Activated naive CD8-positive, alpha-beta T cell treated with anti-CD3 and anti-CD28 coated beads for 36 hours (primary cell): ENCODE measurements at places on chromosomes 11 and 22. TPM values are rescaled to one million over a fixed set of nuclear protein-coding genes. Genes with fewer than 3 reads are reported as not detected.

GRCh38 chr11:68117853-68118470 is 3.2 kb downstream of the CHKA start:
- no peaks in the 10 kb centered on the region for H3K27me3 ChIP-seq
- no peak for DNase-seq
- H3K4me3 ChIP-seq = no peak overlapping the region
- peaks cover 7% of the 10 kb centered on the region for H3K36me3 ChIP-seq
- H3K4me1 ChIP-seq = peaks cover 31% of the 10 kb centered on the region

GRCh38 chr11:128848815-128849455 is 18.2 kb downstream of the KCNJ1 start:
- H3K27ac ChIP-seq = no peak overlapping the region
- H3K4me3 ChIP-seq = no peak overlapping the region

DNA sequence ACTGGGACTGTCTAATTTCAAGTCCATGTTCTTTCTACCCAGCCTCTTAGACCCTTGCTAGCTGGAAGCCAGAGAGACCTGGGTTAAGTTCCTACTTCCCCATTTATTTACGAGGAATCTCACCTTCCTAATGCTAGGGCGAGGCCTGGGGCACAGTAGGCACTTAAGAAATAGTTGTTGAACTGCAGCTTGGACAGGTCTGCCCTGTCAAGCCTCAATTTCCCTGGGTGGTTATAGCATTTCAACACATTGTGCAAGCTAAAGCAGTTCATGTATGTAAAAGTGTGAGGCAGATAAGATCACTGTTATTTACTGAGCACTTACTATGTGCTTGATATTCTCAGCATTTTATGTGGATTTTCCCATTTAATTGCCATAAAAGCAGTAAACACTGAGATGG is 12.1 kb downstream of the NAV2 start:
- no peaks in the 10 kb centered on the region for H3K36me3 ChIP-seq
- no peak overlapping the region for H3K4me3 ChIP-seq
- H3K27ac ChIP-seq = no peak overlapping the region
- no peaks in the 10 kb centered on the region for H3K27me3 ChIP-seq

DNA sequence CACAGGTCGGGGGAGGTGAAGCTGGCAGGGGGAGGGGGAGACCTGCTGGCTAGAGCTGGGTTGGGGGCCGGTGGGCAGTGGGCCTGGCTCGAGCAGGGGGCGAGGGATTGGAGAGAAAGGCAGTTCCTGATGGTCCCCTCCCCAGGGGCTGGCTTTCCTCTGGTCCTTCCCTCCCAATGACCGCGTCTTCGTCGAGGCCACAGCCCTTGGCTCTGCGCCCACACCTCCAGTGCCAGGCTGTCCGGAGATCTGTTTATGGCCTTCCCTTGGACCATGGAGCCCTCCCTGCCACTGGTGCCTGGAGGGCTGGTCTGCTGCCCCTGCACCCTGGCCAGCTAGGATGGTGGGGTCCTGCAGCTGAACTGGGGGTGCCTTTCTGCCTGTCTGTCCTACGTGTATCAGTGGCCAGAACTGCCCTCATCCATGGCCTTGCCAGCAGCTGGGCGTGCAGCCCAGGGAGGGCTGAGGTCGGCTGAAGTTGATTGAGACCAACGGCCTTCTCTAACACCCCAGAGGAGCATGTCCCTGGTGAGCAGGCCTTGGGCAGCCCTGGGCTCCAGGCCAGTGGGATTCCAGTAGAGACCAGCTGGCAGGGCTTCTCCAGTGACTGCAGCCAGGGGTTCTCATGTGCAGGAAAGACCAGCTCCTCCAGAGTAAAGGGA is 12.3 kb downstream of the TANGO2 start:
- H3K4me1 ChIP-seq = peaks cover 4% of the 10 kb centered on the region
- DNase-seq = no peak
- H3K27me3 ChIP-seq = no peaks in the 10 kb centered on the region

- no peaks in the 10 kb centered on the region for H3K4me1 ChIP-seq
- no peak overlapping the region for H3K4me3 ChIP-seq
- no peaks in the 10 kb centered on the region for H3K36me3 ChIP-seq
- no peak overlapping the region for H3K27ac ChIP-seq
- peaks cover 14% of the 10 kb centered on the region for H3K27me3 ChIP-seq
Measured at GRCh38 chr11:134950692-134951304, 538.8 kb upstream of the B3GAT1 start.

DNA sequence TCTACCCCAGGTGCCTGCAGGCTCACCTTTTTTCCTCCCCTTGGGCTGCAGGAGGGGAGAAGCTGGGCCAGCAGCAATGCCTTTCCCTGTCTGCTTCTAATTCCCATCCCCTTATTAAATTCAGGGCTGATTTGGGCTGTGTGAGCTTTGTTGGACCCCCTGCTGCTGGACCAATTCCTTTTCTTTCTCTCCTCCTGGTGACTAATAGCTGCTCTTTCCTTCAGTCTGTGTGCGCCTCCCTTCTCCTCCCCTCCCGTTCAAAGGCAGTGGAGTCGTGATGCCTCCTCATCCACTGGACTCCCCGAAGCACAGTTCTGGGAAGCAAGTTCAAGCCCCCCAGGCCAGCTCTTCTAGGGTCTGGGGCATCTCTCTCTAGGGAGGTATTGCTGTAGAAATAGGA is 567.9 kb upstream of the CADM1 start:
- H3K4me3 ChIP-seq = no peak overlapping the region
- H3K4me1 ChIP-seq = no peaks in the 10 kb centered on the region
- DNase-seq = no peak
- H3K27ac ChIP-seq = no peak overlapping the region
- peaks cover 16% of the 10 kb centered on the region for H3K27me3 ChIP-seq

- no peak within 1 kb of the TSS for H3K27ac ChIP-seq
- no peaks in the 10 kb centered on the region for H3K36me3 ChIP-seq
- no peaks in the 10 kb centered on the region for H3K27me3 ChIP-seq
- H3K4me3 ChIP-seq = no peak within 1 kb of the TSS
Measured at GRCh38 chr22:22558972-22559603, at the start of gene PRAME. PRAME (minus strand) TSS chr22:22559265; CDS start chr22:22556832, 2,433 bp downstream.

- peaks cover 6% of the 10 kb centered on the region for H3K4me1 ChIP-seq
- H3K36me3 ChIP-seq = no peaks in the 10 kb centered on the region
- DNase-seq = no peak
- peak overlapping the region; percentile 32 for H3K4me3 ChIP-seq
- H3K27me3 ChIP-seq = peaks cover 78% of the 10 kb centered on the region
- H3K27ac ChIP-seq = no peak overlapping the region
Measured at GRCh38 chr11:8268530-8269400, 5.1 kb upstream of the LMO1 start.

The NLRP6 gene
- total RNA-seq = 3.8 TPM

The SCGB1D2 gene
- not detected for total RNA-seq

The TRIM64 gene
- not detected for total RNA-seq

The TNNI2 gene
- total RNA-seq = 0.31 TPM

The TRMU gene
- total RNA-seq = 70.0 TPM
